ENCODE measurements at places on chromosomes 16 and 17. TPM values are rescaled to one million over a fixed set of nuclear protein-coding genes. Genes with fewer than 3 reads are reported as not detected.

The EIF3C gene
- 114 TPM for total RNA-seq

The CNGB1 gene
- total RNA-seq = under 0.01 TPM

The FAM83G gene
- total RNA-seq = 25.0 TPM

GRCh38 chr16:51390877-51391276, 239.8 kb upstream of the SALL1 start:
- DNase-seq = no peak

GRCh38 chr17:20236578-20237227, 227.5 kb downstream of the SPECC1 start:
- no peak for DNase-seq

- peak; percentile 14 for DNase-seq
Measured at GRCh38 chr17:19759568-19760549, 11.8 kb upstream of the ALDH3A1 start.

GRCh38 chr16:28091656-28092055, 28.1 kb upstream of the GSG1L start:
- DNase-seq = no peak

DNA sequence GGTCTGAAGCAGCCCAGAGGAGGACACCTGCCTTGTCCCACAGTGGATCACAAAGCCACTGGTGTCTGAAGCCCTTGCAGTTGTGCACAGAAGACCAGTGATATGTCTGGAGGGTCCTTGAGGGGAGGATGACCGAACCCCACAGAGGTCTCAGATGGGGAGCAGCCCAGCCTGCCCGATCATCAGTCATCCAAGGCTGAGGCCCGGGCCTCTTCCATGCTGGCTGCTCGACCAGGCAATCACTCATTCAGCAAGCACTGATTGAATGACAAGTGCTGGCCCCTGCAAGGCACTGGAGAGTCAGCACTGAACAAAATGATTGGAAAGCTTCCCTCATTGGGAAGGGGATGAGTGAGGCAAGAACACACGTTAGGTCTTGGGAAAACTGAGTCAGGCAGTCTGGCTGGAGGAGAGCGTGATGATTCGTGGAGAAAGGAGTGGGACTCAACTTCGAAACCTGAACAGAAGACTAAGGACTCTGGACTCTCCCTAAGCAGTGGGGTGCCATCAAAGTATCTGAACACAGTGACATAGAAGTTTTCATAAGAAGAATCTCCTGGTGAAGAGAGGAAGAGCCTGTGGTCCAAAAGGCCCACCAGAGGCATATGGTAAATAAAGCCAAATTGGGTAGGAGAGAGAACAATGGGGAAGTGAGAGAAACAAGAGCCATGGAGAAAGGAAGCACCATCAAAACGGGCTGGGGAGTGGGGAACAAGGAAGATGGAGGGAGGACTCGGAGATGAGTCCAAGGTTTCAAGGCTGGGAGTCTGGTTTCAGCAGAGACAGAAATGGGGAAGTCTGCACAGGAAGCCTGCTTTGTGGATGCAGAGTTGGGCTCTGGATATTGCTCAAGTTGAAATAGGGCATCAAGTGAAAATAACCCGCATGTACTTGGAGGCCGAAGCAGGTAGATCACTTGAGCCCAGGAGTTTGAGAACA, 10.2 kb downstream of the PIK3R5 start:
- DNase-seq = no peak

GRCh38 chr16:19860166-19861041, 24.2 kb downstream of the GPRC5B start:
- no peak for DNase-seq

GRCh38 chr16:203246-203645, 23.0 kb downstream of the HBQ1 start:
- DNase-seq = no peak

Measured in liver (tissue), 10 donors.